ENCODE measurements at places on chromosomes 5 and 9. TPM values are rescaled to one million over a fixed set of nuclear protein-coding genes. Genes with fewer than 3 reads are reported as not detected.
A peak's percentile ranks its signal among the peaks of the same experiment; 100 is the strongest.

C9orf152 gene
- total RNA-seq, result 0.11 TPM

NUTM2F gene
- total RNA-seq, result 0.55 TPM

SPINK7 gene
- not detected for total RNA-seq

SEMA5A gene
- total RNA-seq, result 14.3 TPM

RNF183 gene
- 0.17 TPM for total RNA-seq

MELK gene
- 53.2 TPM for total RNA-seq

GADD45G gene
- total RNA-seq, result 13.5 TPM

VCAN gene
- 276 TPM for total RNA-seq

TNC gene
- total RNA-seq, result 3.3 TPM

WHRN gene
- 23.3 TPM for total RNA-seq

SLC6A7 gene
- not detected for total RNA-seq

KIF4B gene
- total RNA-seq, result not detected

- no peak for DNase-seq
Observed at GRCh38 chr9:68983522-68984424, 30.1 kb downstream of the PRKACG start.

- DNase-seq, result no peak
Observed at GRCh38 chr9:73595036-73595545, 443.4 kb downstream of the ANXA1 start.

GRCh38 chr5:72441094-72441723 is 66.0 kb downstream of the ZNF366 start:
- DNase-seq, result no peak

DNA sequence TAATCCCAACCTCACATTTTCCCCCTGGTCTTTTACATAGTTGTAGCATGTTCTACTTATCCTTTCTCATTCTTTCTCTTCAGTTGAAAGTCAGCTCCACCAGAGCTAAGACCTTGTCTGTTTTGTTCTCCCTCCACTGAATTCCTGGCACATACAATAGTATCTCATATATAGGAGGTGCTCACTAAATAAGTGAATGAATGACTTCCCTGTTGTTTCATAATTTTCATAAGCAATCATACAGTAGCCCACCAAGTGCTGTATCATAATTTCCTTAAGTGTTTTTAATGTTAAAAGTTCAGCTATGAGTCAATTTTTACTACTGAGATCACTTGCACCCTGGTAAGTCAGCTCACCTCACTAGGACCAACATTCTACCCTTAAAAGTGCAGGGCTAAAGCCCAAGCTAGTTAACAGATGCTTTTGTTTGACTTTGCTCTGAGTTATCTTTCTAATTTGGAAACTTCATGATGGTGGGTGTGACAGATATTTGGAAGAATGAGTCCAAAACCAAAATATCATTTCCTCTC is 27.6 kb downstream of the TMEM245 start:
- no peak for DNase-seq

GRCh38 chr5:72268753-72269410 is 51.2 kb downstream of the MRPS27 start:
- peak; percentile 67 for DNase-seq

DNA sequence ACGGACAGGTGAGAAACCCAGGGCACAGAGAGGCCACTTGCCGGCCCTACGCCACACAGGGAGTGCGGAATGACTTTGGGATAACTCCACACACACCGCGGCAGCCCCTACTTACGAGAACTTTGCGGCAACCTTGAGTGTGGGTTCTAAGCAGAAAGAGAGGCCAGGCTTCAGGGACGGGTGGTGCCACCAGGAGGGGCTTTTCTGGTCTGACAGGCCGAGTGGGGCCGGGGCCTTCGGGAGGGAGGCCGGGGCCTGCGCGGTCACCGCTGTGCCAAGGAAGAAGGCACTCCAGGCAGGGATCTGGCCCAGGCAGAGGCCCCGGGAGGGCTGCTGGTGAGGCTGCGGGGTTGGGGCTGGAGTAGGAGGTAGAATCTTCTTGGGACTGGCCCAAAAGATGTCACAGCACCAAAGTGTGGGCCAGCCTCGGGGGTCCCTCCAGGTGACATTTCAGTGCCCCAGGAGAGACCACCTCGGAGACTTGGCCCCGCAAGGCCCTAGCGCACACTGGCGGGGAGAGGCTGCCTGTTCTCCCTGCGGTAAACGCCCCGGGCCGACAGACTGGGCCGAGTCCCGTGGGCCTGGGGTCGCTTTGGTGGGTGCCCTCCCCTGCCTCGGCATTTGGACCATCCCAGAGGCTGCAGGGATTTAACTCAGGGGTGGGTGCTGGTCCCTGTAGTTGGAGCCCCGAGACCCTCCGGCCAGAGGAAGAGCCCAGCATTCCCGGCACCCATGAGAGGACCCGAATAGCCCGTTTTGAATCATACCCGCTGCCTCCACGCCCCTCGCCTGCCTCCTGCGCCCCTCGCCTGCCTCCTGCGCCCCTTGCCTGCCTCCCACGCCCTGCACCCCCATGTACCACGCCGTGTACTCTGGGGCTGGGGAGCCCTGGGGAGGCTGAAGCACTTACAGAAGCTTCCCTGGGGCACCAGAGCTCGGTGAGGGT is 9.0 kb upstream of the RNU6ATAC start:
- no peak for DNase-seq

DNA sequence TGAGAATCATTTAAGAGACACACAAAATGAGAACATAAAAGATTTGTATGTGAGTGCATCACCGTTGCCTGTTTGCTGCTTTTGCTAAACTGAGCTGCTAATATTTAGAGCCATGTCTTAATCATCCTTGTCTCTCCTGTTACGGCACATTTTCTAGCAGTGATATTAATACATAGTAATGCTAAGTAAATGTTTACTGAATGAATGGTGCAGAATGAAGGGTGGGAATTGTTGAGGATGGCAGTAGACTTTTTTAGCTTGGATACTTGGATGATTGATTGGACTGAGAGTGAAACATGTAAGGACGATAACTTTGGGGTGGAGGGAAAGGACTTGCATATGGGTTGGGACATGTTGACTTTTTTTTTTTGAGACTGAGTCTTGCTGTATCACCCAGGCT is 102.3 kb upstream of the ABCA1 start:
- DNase-seq, result no peak

- no peak for DNase-seq
Observed at GRCh38 chr9:92332577-92333281, 7.0 kb downstream of the CENPP start.

DNA sequence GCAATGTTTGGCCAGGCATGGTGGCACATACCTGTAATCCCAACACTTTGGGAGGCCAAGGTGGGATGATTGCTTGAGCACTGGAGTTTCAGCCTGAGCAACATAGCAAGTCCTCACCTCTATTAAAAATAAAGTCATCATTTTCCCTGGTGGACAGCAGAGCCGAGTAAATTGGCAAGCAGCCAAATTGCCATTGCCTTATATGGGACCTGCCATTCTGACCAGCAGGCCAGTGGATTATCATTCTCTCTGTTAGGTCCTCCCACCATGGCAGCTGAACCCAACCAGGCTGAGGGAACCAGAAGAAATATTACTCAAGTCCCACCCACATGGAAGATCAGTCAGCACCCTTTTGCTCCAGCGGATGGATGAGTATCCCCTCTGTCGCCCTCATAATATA is 1829.9 kb downstream of the EFNA5 start:
- no peak for DNase-seq

DNA sequence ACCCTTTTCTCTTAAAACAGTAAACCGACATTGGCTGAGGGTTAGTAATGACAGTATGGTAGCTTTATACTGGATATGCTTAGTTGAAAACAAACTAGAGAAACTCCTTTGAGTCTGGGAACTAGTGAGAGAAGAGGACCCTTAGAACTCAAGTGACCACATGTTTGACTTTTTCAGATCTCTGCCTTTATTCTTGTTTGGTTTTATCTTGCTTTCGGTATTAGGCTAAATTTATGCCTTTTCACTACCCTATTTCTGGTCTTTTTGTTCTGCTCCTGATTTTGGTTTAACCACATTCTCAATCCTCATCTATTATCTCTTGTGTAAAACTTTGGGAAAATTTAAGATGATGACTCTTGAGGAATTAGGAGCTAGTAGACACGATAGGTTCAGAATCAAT is 11.0 kb downstream of the SNAPC3 start:
- DNase-seq, result no peak

- DNase-seq, result no peak
Observed at GRCh38 chr5:8446179-8446578, 577.2 kb downstream of the MTRR start.

GRCh38 chr9:84600739-84601138 is 68.8 kb upstream of the NTRK2 start:
- DNase-seq, result no peak

DNA sequence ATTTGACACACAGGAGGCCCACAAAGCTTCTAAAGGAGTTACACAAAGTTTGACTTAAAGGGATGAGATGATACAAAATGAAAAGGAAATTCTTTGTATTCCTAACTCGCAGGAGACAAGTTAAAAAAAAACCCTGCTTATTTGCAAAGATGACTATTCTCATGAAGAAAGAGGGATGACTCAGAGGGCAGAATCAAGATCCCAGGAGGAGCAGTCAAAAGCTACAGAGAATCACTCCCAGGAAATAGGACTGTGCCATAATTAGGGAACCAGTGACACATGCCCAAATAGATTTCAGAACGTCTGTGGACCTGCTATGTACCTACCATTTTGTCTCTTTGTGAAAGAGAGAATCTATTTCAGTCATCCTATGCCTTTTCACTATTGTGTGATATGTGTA is 103.5 kb upstream of the ARRDC3 start:
- no peak for DNase-seq

GRCh38 chr5:142767911-142768310 is 2.3 kb upstream of the ARHGAP26 start:
- DNase-seq, result no peak

DNA sequence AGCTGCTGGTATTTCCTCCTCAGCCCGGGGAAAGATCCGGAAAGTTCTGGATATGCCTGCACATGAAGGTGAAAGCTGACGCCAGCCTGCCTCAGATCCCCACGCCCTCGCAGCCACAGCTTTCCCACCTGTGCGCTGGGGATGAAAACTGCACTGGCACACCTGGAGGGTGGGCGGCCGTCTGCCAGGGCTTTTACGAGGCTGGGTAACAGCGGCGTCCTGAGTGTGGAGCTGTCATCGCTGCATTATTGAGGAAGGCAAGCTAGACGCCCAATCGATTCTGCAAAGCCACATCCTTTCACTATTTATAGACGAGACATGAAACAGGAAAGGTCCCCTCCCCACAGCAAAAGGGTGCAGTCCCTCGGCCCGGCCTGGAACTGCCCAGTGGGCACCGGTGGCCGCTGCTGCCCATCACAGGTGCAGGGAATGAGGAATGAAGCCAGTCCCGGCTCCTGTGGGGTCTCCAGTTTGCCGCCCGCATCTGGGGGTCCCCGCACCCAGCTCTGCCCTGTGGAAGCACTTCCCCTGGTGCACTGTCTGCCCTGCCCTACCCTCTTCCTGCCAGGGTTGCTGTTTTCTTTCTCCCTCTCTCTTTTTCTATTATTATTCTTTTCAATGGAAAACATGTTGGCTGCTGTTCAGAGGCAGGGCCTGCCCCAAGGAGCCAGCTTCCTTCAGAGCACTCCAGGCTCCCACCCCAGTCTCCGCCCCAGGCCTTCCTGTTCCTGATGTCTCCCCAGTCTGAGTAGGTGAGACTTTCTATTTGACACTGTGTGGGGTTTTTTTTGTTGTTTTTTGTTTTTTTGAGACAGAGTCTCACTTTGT is 7.0 kb downstream of the NOTCH1 start:
- no peak for DNase-seq

- peak; percentile 46 for DNase-seq
Observed at GRCh38 chr9:97857606-97858392, 4.8 kb downstream of the FOXE1 start.

GRCh38 chr5:172642486-172642885 is 1.4 kb downstream of the NEURL1B start:
- no peak for DNase-seq

- no peak for DNase-seq
Observed at GRCh38 chr9:14283276-14283675, 30.7 kb downstream of the NFIB start.

GRCh38 chr5:88159591-88159990 is 109.1 kb downstream of the TMEM161B start:
- DNase-seq, result no peak

DNA sequence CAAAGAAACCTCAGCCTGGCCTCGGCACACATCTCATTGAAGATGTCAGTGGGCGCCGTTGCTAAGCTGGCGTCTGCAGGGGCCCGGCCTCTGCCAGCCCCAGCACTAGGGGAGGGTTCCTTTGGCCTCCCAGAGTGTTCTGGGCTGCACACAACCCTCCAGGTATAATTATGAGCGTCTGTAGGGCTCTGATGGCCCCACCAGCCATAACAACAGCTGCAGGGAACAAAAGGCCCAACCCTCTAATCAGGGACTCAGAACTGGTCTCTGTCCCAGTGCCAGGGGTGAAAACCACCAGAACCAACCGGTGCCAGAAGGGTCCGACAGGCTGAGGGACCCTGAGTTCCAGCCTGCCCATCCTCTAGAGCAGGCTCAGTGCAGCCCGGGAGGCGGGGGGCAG is 39.5 kb upstream of the SLC12A7 start:
- DNase-seq, result no peak

DNA sequence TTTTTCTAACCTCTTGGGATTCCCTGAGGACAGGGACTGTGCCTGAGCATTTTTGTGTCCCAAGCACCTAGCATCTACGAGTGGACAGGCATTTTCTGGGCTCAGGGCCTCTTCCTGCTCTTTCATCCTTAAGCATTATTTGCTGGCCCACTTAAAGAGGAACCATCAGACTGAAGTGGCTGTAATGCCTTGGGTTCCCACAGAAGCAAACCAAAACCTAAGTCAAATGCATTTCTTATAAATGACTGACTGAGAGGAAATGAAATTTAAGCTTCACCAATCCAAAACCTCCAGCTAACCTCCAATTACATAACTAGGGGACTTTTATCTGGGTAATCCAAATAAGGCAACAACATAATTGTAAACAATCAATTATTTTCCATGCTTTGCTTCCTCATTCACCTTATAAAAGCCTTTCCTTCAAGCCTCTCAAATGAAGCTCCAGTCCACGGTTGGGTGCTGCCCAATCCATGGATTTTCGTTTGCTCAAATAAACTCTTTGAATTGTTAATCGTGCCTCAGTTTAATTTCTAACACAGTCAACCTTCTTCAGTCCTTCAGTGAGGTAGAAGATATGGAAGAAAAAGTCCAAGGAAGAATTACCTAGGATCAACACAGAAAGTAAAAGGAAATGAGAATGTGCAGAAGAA is 25.3 kb upstream of the SLC31A2 start:
- DNase-seq, result no peak

DNA sequence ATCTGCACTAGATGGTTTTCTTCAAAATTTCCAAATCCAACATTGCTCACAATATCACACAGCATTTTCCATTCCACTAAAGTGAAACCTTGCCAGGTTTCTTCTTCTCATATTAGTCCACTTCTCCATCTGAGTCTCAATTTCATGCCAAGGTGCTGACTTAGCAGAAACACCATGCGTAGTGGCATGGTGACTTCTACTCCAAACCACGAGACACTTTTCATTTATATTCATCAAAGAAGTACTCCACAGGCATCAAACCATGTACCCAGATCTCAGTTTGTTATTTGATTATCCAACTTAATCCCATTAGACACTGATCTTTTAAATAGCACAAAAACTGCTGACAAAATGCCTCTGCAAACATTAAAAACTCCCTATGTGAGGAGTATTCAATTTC is 233.4 kb upstream of the ITGA1 start:
- no peak for DNase-seq
